ENCODE measurements at places on chromosomes 4 and X.
A peak's percentile ranks its signal among the peaks of the same experiment; 100 is the strongest.

DNA sequence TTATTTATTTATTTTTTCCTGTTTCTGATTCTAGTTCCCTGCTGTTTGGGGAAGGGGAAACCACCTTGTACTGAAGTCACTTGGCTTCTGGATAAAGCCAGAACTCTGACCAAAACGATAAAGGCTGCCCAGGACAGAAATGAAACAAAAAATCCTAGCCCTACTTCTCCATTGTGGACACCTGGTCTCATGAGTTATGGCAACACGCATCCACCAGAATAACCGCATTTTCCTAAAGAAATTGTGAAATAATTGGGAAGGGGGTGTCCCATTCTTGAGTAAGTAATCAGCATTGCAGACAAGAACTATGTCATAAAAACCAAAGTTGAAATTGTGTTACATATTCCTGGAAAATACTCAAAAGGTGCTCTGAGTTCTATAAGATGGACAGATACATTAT, 42.1 kb downstream of the SLC9A7 start:
- DNase-seq, result no peak

- no peak for DNase-seq
These were observed 109.3 kb downstream of the FAM53A start for GRCh38 chr4:1574601-1575417.

- peak; percentile 91 for DNase-seq
These were observed 155.8 kb downstream of the PDGFC start for GRCh38 chr4:156815717-156816359.

DNA sequence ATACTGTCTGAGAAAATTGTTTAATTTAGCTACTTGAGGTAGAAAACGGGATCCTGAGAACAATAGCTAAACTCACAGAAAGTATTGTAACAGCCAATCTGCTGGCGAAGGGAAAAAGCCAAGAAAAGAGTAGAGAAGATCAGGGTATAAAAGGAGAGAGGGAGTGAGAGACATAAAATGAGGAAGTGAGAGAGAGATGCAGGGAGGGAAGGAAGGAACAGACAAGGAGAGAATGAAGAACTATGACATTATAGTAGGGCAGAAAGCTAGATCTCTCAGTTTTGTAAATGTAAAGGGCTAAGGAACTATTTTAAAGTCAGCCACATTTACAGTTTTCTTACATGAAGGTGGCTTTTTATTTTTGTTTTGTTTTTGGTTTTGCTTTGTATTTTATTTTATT, 1.6 kb upstream of the GIMD1 start:
- no peak for DNase-seq

- no peak for DNase-seq
These were observed 34.5 kb upstream of the TLR2 start for GRCh38 chr4:153649572-153649991.

- peak; percentile 5 for DNase-seq
These were observed 155.5 kb downstream of the PDGFRA start for GRCh38 chr4:54384563-54384962.

DNA sequence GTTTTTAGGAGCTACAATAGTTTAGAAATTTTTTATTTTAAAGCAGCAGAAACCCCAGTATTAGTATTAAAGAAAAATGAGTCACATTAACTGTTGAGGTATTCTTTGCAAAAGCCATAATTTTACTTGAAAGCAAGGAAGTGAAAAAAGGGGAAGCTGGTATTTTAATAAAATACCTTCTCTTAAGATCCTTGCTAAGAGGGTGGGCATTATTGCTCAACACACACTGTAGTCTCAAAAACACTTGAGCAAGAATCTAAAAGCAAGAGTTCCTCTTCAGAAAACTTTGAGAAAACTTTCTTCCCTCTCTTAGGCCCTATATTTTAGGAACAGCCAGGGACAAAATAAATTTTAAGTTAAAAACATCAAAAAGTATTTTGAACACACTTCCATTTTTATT, 259.4 kb upstream of the DIAPH2 start:
- no peak for DNase-seq

DNA sequence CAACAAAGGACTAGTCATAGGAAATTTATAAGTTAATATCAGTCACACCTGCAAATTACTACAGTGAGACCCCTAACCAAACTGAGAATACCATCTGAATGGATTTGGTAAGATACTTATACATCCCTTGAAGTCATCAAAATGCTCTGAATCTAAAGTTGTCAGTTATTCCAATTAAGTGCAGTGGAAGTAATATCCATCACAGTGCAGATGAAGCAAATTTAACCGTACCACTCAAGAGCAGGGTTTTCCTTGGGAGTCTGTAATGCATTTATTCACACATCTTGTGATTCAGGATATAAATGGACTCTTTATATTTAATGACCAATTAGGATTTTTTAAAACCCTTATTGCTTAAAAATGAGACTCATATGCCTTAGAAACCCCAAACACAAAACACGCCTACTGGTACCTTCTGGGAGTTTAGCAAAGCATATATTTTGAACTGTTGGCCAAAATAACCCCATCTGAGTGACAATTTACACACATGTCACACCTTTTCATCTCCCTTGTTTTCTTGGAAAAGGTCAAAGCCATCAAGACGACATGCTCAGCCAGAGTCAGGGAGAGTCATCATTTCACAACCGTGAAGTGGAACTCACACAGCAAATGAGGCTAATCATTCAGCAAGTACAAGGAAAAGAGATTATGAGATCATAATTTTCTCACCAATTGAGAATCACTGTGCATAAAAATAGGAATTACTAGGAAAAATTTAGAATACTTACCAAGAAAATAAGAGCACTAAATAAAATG, 303.7 kb downstream of the HNRNPD start:
- no peak for DNase-seq

DNA sequence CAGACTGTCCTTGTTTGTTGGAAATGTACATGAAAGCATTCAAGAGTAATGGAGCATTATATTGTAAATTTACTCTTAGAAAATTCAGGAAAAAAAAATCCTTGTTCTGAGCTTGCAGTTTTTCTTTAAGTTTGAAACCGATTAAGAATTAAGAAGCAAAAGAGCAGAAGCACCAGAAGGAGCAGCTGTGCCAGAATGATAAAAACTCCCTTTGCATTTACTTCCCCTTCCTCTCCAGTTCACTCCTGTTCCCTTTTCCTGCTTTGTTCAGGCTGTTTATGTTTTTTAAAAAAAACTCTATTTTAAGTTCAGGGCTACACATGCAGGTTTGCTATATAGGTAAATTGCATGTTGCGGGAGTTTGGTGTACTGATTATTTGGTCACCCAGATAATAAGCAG, 90.3 kb downstream of the ATOH1 start:
- DNase-seq, result no peak

GRCh38 chrX:149487292-149487691, 17.8 kb downstream of the IDS start:
- DNase-seq, result no peak

- no peak for DNase-seq
These were observed 50.5 kb downstream of the GRK4 start for GRCh38 chr4:3013839-3014350.

DNA sequence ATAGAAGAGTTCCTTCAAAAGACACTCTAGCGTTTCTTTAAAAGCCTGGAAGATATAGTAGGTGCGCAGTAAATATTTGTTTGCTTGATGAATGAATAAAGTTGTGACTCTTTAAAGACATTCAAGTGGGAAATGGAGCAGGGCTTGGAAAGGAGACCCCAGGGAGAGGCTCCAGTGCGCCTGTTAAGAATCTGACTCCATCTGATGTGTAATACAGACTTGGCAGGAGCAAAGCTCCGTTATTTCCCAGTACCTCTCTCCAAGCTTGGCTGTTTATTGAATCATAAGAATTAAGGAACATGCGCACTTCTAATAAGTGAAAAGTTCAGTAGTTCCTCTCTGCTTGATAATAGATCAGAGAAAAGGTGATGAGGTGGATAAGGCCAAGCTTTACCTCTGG, 18.8 kb upstream of the KLHL8 start:
- DNase-seq, result no peak
